Inflammatory macrophage treated with lipopolysaccharide for 4 hours (primary cell): ENCODE measurements at places on chromosomes 12 and 14.

DNA sequence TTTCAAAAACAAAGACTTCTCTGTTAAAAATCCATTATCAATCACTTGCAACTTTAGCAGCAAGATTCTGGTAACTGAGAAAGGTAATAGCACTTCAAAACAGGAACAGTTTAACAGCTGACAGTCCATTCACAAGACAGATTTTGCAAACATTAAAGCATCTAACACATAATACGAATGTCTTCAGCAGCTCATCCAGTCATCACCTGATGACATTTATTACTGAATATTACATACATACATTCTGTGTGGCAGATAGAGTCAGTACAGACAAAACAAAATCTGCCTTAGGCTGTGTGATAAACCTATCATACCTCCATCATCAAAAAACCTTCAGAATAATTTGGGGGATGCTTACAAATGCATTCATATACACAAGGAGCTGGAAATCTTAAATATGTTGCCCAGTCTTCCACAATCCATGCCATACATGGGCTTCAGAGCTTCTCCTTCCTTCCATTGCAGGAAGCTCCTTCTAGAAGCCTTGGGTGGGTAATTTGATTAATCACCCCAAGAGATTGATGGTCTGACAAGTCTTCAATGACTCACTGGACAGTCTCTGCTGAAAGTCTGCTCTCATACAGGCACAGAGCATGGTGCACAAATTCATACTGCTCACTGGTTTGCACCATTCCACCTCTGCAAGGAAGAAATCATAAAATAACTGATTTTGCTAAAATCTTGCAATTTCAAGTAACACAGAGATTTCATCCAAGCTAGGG lies 1.6 kb upstream of the PTPRB start:
- no peak for DNase-seq

DNA sequence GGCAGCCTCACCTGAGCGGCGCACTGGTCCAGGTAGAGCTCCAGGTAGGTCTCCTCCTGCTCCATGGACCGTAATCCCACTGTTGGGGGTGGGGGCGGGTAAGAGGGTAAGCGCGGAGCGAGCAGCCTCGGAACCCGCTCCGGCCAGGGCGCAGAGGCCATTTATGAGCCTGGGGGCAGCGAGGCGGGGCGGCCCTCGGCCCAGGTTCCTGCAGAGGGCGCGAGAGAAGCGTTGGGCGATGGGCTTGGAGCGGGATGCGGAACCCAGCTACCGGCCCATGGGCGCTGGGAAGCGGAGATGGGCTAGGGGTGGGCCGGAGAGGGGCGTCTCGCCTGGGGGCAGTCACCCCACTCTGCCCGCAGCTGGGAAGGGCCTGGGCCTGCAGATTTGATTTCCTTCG lies at the start of gene TBPL2:
TSS of gene TBPL2 (minus strand) at position 232 of the 400 bp plus-strand sequence. CDS start at position 65, 167 bp downstream.
- DNase-seq: no peak

DNA sequence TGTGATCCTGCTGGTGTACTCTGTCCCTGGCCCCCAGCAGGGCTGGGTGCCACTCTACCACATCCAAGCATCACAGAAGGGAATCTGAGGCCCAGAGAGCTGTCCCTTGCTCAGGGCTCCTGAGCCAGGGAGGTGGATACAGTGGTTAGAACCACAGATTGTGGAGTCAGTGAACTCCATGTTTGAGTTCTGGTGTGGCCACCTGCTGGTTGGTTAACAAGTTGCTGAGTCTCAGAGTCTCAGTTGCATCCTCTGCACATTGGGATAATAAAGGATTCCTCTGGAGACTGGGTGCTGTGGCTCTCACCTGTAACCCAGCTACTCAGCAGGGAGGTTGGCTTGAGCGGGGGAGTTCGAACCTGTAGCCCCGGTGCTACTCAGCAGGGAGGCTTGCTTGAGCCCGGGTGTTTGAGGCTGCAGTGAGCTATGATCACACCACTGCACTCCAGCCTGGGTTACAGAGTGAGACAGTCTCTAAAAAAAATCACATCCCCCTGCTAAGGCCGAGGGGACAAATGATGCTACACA lies 39.4 kb downstream of the MVK start:
- DNase-seq: peak; percentile 3

GRCh38 chr14:26394150-26394810 lies 203.6 kb downstream of the NOVA1 start:
- DNase-seq: no peak

- no peak for DNase-seq
These were observed 29.1 kb upstream of the KCNK10 start for GRCh38 chr14:88351966-88352691.
